ENCODE measurements at places on chromosomes 3 and 15.

DNA sequence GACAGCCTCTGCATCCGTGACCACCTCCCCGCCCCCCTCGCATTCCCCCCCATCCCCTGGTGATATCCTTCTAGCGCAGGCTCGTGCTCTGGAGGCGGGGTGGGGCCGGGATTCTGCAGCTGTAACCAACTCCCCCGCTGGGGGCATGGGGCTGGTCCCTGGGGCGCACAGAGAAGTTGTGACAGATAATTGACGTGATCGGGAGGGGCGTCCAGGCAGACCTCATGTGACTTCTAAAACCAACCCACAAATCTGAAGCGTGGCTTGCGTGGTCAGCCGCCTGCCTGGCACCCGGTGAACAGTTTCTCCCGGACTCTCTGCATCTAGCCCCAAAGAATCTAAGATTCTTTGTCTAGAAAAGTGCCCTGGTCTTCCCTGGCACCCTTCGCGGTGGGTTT lies 100.6 kb upstream of the IGF1R start:
- no peak for DNase-seq

DNA sequence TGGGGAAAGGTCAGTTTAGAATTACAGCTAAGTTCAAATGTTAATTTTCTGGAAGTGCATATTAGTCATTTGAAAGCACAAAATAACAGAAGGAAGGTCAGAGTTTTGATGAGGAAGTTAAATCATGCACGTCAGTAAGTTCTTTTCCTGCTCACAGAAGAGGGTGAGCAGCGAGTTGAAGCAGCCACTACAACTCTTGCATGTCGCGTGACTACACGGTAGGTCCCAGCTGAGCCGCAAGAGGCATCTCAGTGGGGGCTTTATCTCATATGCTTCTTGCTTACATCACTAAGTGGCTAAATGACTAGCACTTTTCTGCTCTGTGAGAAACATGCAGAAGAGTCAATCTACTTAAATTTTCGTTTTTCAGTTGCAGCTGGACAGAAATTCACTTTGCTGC lies 21.3 kb upstream of the SEC62 start:
- no peak for DNase-seq

DNA sequence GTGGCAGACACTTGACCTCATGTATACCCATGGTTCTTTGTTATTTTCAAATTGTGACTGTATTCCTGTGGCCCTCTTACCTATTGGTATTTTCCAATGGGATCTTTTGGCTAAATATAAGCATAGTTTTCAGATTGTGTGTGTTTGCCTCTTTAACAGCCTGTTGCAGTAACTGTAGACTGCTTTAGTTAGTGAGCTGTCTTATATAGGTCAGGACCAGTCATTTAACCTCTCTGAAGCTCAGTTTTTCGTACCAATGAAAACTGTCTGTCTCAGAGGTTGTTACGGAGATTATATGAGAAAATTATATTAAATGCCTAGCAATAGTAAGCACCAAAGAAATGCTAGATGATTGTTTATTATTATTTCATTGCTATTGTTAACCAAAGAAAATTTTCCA lies 29.3 kb upstream of the CAPN3 start:
- no peak for DNase-seq

DNA sequence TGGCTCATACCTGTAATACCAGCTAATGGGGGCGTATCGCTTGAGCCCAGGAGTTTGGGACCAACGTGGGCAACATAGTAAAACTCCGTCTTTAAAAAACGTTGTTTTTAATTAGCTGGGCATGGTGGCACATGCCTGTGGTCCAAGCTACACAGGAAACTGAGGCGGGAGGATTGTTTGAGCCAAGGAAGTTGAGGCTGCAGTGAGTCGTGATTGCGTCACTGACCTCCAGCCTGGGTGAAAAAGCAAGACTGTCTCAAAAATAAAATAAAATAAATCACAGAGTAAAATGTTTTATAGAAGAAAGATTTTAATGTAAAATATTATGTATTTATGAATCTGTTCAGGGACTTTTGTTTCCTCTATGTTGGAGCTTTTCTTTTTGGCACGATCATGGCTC lies 15.3 kb upstream of the STRIT1 start:
- DNase-seq: no peak

GRCh38 chr15:27427276-27427675 lies 456.3 kb downstream of the GABRG3 start:
- DNase-seq: no peak

GRCh38 chr15:57635300-57635909 lies 43.7 kb downstream of the MYZAP start:
- no peak for DNase-seq

- no peak for DNase-seq
These were observed 612 bp upstream of the TBL1XR1 start for GRCh38 chr3:177197727-177198460.

DNA sequence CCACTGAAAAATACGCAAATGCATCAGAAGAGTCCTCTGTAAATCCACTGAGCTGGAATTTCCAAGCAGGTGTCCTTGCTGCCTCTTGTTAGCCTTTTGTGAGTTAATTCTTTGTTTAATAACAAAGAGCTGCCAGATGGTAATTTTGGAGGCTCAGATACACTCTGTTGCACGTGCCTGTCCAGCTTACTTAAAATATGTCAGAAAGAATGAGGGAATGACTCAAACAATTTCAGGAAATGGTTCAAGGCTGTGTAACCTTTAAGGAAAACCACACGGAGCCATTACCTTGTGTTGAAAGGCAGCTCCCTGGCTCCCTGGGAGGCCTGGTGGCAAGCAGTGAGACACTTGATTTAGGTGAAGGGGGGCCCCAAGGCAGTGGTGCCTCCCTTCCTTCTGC lies 302.2 kb upstream of the CTDSPL start:
- no peak for DNase-seq

DNA sequence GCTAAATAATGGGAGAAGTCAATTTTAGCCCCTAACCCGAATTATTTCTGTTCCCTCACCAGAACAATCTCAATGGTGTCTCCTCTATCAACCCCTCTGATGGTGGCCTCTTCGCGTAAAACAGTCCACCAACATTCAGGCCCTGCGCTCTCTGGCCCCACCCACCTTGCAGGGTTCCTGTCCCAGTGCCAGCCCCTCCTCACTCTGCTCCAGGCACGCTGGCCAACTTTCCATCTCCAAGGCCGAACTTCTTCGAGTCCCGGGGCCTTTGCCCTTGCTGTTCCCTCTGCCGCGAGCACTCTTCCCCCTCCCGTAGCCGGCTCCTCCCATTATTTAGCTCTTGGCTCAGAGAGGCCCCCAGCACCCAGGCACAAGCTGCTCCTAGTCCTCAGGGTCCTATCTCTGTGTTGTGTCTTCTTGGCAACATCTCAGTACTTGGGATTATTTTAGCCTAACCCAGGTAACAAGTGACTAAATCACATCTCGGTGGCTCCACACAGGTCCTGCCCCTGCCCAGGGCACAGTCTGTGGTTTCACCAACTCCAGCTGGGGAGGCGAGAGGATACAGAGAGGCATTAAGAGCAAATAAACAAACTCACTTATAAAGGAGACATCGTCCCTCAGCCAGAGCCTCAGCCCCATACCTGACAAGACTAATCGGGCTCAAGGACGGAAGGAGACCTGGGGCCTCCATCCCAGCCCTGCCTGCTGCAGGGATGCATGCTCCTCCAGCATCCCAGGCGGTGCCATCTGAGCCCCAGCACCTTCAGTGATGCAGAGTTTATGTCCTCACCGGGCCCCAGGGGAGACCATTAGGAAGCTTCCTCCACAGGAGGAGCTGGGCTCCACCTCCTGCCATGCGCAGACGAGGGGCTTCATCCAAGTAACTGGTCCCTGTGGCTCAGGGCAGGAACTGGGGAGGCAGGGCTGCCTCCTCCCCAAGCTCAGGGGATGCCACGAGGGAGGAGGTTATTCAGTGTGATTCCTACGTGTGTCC lies 19.7 kb upstream of the IQSEC1 start:
- no peak for DNase-seq

GRCh38 chr15:49085696-49086459 lies 39.6 kb upstream of the SECISBP2L start:
- DNase-seq: no peak
